ENCODE measurements at places on chromosomes 4 and X.

DNA sequence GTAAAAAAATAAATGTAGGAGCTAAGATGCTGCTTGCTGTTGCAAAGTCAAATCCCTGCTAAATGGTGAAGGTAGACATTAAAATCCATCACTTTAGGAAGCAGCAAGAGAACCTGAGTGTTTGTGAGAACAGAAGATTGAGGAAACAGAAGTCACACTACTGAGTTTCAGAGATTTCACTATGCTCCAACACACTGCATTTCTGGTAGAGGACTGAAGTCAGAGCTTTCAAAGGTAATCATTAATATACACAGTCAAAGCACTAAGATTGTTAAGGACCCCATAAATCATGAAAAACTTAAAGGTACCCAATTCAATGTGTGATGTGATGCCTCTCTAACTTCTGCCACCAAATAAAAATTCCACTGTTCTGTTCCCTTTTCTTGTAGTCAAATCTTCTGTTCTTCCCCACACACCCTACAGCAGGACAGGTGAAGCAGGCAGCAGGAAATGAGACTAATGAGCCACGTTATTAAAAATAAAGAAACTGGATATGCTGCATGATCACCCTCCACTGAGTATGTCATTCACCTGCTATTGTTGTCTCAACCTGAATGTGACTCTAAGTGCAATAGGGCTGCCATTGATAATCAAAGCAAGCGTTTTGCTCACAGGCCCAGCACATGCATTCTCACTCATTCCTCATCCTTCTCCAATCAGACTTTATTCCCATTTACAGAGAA, 28.9 kb upstream of the APELA start:
- DNase-seq, result no peak

GRCh38 chrX:31057291-31057690, 14.6 kb downstream of the FTHL17 start:
- DNase-seq, result no peak

DNA sequence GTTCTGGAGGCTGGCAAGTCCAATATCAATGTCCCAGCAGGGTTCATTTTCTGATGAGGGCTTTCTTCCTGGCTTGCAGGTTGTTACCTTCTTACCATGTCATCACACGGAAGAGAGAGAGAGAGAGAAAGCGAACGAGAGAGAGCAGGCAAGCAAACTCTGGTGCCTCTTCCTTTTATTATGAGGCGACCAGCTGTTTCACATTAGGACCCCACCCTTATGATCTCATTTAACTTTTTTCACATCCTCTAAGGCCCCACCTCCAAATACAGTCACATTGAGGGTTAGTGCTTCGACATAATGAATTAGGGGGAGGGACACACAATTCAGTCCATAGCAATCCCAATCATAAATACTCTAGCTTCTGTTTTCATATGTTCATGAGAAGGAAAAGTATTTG, 10.6 kb upstream of the GPR174 start:
- DNase-seq, result no peak

GRCh38 chrX:63754136-63754859, 30.7 kb downstream of the ARHGEF9 start:
- no peak for DNase-seq

DNA sequence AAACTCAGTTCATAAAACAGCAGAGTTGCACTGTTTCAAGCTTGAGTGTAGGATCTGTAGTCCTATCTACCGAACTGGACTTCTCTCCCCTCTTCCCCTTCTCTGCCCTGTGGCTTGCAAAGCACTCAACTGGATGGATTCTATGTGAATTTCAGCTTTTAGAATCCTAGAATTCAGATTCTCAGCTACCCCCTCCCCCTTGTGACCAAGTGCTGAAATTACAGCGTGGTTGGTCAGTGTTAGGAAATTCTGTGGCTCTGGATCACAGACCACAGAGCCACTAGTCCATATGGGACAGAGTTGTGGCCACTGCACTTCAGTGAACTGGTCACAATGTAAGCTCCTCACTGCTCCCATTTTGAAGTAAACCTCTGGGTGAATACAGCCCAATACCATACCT, 64.6 kb upstream of the TRPC5 start:
- DNase-seq, result no peak

- DNase-seq, result no peak
Observed at GRCh38 chr4:87840149-87840548, 7.4 kb downstream of the MEPE start.

- DNase-seq, result no peak
Observed at GRCh38 chr4:141244419-141244818, 23.7 kb downstream of the ZNF330 start.

- no peak for DNase-seq
Observed at GRCh38 chrX:23483396-23483795, 148.7 kb downstream of the PTCHD1 start.

DNA sequence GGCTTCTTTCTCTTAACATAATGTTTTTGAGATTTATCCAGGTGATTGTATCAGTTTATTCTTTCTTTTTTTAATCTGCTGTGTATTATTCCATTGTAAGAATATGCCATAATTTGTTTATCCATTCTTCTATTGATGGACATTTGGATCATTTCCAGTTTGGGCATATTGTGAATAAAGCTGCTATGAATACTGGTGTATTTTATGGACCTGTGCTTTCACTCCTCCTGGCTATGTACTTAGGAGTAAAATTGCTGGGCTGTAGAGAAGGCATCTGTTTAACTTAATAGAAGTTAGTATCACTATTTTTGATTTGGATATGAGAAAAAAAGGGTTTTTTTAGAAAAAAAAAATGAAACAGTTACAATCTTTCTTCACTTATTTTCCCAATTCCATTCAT, 50.0 kb upstream of the FAM9C start:
- no peak for DNase-seq

DNA sequence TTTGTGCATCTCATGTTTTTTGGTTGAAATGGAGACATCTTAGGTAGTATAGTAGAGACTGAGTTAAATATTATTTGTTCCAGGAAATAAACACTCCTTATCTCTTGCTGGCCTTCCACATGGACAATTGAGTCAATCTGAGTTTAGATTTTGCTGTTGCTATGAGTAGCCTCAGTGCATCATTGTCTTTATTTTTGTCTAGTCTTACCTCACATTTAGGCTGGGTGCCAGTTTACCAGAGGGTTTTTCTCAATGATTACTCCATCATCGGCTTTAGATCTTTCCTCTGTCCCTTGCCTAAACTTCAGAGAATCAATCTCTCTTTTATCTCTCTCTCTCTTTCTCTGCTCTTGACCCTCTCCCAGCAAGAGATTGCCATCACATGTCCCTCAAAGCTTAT, 73.6 kb downstream of the GABRB1 start:
- no peak for DNase-seq

GRCh38 chrX:40278340-40279090, 180.8 kb upstream of the BCOR start:
- no peak for DNase-seq

GRCh38 chrX:116009346-116009745, 161.2 kb upstream of the AGTR2 start:
- DNase-seq, result no peak

DNA sequence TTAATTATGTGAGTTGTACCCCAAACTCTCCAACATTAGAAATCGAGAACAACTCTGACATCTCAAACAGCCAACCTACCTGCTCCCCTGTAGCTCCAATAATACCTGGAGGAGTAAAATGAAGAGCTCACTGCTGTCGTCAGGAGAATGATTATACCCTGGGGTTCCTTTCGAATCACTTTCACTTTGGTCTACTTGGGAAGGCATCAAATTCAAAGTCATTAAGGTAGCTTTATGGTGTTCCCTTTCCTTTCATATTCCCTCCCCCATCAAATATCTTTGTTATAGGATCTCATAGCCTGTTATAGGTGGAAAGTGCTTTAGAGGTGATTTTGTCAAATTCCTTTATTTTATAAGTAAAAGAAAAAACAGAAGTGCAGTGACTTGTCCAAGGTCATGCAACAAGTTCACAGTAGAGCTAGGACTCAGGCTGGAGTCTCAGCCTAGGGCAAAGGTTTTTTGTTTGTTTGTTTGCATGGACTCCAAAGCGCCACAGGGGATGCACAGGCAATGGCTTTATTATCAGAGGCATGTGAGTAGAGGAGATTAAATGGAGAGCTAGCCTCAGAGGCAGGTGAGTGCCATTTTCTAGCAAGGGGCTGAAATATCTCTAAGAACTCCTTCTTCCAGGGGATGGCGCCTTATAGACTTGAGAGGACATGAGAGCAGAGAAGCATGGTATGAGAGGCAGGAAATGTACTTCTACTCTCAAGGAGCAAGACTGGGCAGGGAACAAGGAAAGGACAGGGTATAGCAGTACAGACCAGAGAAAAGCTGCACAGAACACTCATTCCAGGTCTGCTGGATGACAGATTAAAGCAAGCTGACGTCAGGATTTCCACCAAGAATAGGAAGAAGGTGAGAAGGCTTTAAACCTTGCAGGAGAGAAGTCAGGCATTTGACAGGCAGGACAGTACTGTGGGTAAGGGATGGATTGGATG, 262.1 kb upstream of the GPC4 start:
- no peak for DNase-seq

DNA sequence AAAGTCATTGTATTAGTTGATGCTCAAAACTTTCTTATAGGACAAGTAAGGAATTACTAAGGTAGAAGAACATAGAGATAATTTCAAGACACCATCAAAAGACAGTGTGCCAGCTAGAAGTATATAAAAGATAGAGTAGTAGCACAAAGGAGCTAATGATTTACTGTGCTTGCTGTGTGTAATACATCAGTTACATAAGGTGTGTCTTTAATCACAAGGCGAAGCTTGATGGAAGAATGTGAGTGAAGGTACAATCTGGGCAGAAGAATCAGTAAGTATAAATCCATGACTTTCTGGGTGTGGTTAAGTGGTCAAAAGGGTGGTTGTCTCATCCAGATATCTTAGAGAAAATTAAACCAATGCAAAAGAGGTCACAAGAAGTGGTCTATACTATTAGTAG, 95.1 kb upstream of the BOD1L1 start:
- no peak for DNase-seq

- no peak for DNase-seq
Observed at GRCh38 chr4:150181536-150181935, 103.3 kb downstream of the DCLK2 start.

DNA sequence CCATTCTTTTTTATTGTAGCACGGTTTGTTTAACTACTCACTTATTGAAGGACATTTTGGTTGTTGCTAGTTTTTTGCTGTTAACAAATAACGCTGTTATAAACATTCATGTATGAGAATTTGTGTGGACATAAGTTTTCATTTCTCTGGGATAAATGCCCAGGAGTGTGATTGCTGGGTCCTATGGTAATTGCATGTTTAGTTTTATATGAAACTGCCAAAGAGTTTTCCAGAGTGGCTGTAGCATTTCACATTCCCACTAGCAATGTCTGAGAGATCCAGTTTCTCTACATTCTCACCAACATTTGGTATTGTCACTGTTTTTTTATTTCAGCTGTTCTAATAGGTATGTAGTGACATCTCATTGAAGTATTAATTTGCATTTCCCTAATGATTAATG, 66.8 kb downstream of the PLAC1 start:
- DNase-seq, result no peak

- no peak for DNase-seq
Observed at GRCh38 chr4:180578175-180578574, 1665.0 kb upstream of the TENM3 start.

DNA sequence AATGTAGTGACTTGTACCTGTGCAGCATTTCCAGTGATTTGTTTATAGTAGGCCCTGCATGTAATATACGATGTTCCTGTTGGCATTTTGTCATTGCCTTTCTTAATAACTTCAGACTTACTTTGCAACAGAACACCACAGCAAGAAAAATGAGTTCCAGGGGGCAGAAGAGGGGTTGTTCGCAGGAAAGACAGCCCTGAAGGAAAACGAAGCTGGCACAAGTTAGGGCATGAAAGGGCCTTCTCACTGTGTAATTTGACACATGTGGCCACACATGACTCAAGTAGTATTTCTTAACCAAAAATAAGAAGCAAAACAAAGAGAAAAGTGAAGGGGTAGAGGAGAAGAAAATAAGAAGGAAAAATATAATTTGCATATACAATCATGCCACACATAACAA, 265.8 kb upstream of the SMIM31 start:
- DNase-seq, result no peak

DNA sequence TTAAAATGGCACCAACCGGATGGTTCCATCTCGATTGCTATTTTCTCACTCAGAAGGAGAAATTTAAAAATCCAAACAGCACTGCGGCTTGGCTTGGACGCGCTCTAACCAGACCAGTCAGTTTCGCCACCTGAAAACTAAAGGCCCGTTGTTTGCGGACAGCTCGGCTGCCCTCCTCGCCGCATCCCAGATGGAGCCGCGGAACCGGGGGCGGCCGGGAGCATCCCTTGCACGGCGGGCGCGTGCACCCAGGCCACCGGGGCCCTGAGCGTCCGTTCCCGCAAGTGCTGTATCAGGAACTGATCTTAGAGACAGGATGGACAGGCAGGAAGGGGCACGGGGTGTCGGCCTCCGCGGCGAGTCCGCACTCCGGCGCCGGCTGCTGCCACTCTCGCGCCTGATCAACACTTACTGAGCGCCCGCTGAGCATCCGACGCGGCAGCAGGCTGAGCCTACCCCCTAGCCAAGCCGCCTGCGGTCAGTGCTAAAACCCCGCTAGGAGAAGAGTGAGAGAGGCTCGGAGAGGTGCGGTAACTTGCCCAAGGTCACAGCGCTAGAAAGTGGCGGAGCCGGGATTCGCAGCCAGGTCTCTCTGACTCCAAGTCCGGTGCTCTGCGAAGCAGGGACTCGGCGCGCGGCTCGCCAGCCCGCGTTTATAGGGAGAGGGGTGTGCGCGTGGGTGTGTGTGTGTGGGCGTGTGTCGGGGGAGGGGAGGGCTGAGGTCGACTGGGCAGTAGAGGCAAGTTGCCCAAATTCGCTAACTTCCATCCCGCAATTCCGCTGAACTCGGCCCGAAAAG, at the start of gene CITED1:
Gene CITED1, minus strand, starts transcription at position 629 of the 799 bp plus-strand sequence. CDS start 3,045 bp downstream, outside the sequence.
- no peak for DNase-seq

- DNase-seq, result no peak
Observed at GRCh38 chr4:176566769-176567168, 226.0 kb downstream of the VEGFC start.

DNA sequence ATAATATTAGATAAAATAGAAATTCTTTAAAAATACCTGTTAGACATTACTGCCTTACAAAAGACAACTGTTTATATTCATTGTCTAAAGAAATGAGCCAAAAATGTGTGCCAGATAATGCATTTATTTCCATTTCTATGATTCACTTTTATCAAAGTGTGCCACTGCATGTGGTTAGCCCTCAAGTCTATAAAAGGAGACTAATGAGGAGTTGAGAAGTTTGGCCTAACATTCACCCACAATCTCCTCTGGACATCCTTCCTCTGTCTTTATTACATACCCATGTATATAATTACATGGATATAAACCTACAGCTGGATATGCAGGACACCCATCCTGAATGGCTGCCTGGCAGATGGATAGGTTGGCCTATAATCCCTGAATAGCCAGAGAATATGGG, 42.6 kb upstream of the PDE5A start:
- no peak for DNase-seq

DNA sequence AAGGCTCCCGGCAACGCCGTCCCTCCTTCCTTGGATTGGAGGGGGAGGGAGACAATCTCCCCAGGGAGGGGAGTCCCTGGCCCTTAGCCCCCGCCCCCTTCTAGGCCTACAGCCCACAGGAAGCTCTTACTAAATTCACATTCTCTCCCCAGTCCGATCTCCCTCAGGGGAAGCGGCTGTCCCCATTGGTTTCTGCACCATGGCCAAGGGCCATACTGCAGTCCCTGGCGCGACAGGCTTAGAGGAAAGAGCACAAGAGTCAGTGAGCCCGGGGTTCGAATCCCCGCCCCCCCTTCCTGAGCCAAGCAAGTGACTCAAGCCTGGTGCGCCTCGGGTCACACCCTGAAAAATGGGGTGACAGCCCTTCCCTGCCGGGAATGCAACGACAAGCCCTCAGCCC, 1.1 kb downstream of the ABLIM2 start:
- no peak for DNase-seq
